T-helper 2 cell (primary cell): ENCODE measurements at places on chromosomes 6 and 20.

DNA sequence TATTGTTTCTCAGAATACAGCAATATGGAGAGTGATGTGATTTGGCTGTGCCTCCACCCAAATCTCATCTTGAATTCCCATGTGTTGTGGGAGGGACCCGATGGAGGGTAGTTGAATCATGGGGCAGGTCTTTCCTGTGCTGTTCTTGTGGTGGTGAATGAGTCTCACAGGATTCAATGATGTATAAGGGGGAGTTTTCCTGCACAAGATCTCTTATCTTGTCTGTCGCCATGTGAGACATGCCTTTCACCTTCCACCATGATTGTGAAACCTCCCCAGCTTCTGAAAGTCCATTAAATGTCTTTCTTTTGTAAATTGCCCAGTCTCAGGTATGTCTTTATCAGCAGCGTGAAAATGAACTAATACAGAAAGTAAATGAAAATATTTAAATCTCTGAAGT, 234.8 kb upstream of the TENT5A start:
- DNase-seq = no peak

- DNase-seq = no peak
These were observed 1028.6 kb upstream of the CITED2 start for GRCh38 chr6:140403020-140403419.

DNA sequence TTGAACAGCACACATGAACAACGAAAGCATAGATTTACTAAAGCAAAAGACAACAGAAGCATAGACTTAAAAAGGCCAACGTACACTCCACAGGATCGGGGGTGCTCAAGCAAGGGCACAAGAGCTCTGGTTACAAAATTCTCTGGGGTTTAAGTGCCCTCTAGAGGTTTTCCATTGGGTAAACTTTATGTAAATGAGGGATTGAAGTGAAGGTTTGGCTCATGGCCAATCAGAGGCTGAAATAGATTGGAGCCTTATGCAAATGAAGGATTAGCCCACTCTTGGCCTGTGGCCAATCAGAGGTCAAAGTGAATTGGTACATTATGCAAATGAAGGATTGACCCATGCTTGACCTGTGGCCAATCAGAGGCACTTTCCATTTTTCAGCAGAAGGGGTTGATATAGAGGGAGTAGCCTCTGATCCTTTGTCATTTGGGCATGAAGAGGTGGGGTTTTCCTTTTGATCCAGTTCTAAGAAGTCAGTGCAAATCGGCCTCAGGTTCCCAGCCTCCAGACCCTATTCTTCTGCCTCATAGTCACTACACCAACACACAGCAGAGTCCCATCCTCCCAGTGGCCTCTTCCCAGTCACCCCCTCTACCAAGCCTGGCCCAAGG, 244.9 kb downstream of the THBS2 start:
- DNase-seq = no peak

DNA sequence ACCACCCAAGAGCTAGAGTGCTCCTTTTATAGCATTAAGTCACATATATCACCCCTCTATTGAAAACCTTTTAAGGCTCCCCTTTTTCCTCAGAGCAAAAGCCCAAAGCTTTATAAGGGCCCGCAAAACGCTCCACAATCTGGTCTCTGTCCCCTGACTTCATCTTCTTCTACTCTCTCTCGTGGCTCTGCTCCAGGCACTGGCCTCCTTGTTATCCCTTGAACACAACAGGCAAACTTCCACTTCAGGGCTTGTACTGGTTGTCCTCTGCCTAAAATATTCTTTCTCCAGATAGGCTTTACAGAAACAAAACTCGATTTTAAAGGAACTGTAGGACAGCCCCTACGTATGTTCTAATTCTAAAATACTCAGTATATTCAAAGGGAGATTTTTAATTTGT, 44.0 kb upstream of the SPDEF start:
- DNase-seq = no peak

DNA sequence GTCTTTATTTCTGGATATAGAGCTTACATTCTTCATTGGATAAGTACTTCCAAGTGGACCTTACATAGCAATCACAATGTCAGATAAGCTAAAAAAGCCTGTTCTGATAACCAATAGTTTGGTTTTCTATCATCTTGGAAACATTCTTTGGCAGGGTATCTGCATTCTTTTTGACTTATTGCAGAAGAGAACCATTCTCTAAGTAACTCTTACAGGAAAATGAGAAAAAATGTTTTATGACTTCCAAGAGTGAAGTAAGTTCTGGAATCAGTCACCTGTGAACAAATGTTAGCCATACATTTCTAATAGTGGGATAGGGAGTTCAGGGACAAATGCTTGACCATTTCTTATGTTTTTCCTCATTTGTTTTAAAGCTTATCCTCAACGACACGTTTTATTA, 564.0 kb downstream of the CD109 start:
- DNase-seq = no peak

GRCh38 chr6:47495954-47496545, 18.5 kb downstream of the CD2AP start:
- DNase-seq = no peak

DNA sequence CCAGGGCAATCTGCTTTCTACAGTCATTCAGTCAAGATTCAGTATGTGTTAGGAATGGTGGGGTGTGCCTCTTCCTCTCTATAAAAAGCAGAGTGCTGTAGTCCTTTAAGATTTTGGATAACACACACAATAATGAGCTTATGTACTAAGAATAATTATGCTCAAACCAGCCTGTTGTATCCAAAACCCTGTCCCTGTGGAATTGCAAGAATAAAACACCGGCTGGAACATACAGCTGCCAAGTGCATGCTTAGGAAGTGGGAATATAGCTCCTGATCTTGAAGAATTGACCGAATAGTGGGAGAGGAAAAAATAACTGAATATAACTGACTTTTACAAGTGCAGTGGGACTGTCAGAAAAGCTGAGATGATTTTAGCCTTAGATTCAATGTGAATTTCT, 979 bp upstream of the MOCS1 start:
- DNase-seq = no peak

GRCh38 chr6:3991941-3992340, 87.0 kb downstream of the FAM217A start:
- DNase-seq = no peak

- no peak for DNase-seq
These were observed 38.2 kb downstream of the FAM184A start for GRCh38 chr6:119040229-119040628.

GRCh38 chr6:160039441-160039840, 70.6 kb downstream of the IGF2R start:
- DNase-seq = no peak

DNA sequence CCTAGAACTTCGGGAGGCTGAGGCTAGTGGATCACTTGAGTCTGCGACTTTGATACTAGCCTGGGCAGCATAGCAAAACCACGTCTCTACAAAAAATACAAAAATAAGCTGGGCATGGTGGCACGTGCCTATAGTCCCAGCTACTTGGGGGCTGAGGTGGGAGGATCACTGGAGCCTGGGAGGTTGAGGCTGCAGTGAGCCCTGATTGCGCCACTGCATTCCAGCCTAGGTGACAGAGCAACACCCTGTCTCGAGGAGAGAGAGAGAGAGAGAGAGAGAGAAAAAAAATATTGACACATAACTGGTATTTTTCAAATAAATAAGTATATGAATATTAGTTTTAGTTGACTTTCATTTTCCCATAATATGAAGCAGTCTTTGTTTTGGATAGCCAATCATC, 222.2 kb downstream of the BTBD9 start:
- no peak for DNase-seq

GRCh38 chr20:50108556-50109235, 4.3 kb downstream of the UBE2V1 start:
- DNase-seq = no peak

GRCh38 chr6:41413250-41413649, 77.8 kb downstream of the NCR2 start:
- no peak for DNase-seq

DNA sequence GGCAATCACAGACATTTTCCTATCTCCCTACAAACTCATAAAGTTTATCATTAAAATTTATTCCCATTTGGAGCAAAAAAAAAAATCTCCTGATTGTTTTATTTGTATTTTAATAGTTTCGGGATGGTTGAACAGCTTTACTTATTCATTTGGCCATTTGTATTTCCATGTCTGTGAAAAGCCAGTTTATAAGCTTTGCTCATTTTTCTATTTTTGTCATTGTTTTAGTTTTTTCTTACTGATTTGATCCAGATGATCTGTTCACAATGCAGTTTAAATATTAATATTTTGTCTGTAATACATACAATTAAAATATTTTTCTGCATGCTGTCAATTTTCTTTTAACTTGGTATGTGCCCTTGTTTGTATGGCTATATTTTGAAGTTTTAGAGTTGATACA, 65.2 kb upstream of the CCN2 start:
- DNase-seq = no peak

- DNase-seq = no peak
These were observed 58.2 kb downstream of the SPACA1 start for GRCh38 chr6:88105741-88106340.

DNA sequence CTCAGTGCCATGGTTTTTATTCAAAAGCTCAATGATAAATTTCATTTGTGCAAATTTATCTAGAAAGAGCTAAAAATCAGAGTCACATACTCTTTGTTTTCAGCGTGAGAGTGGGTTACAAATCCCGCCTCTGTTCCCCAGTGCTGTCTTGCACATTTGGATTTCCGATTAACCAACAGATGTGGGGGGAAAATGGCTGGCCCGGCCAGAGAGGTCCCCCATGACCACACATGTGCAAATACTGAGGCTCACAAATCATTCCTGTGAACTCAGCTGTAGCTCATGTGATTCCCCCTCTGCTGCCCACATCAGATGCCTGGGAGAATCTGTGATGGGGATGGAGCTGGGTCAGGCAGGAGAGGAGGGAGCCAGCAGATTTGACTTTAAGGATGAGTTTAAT, 168.7 kb downstream of the PAX1 start:
- DNase-seq = no peak

GRCh38 chr6:106773996-106774629, 144.7 kb downstream of the QRSL1 start:
- DNase-seq = no peak

- no peak for DNase-seq
These were observed 5.0 kb downstream of the CEP162 start for GRCh38 chr6:84222426-84222825.

DNA sequence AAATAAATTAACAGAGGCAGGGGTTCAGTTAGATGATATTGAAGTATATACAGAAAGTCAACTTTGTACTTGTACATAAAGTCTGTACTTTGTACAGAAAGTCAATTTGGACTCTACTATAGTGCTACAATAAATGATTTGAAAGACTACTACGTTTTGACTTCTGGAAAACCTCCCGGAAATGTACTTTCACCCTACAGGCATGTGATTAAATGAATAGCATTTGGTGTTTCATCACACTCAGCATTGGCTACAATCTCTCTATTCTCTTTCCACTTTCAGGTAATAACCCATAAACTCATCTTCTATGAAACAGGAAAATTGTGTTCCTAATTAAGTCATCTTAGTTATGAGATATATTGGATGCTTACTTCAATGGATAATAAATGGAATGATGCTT, 25.6 kb upstream of the MC3R start:
- no peak for DNase-seq

DNA sequence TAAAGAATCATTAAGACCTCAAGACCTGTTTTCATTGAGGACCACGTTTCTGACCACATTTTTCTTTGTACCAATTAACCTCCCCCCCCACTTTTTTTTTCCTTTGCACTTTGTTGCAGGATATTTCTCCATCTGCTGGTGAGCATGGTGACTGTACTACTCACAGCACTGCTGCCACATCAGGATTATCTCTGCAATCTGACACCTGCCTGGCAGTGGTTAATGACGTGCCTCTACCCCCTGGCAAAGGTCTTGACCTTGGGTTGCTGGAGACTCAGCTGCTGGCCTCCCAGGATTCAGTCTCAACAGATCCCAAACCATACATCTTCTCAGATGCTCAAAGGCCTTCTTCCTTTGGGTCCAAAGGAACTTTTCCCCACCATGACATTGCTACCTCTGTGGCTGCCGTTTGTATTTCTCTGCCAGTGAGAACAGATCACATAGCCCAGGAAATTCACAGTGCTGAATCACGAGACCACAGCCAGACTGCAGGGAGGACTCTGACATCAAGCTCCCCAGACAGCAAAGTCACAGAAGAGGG, 46.6 kb upstream of the EDN3 start:
- DNase-seq = peak; percentile 50

- peak; percentile 5 for DNase-seq
These were observed 18.7 kb downstream of the BTN3A1 start for GRCh38 chr6:26420688-26421171.

- no peak for DNase-seq
These were observed 78.4 kb downstream of the CDH4 start for GRCh38 chr20:61330441-61330840.

- DNase-seq = no peak
These were observed 55.0 kb upstream of the KCNK16 start for GRCh38 chr6:39377539-39377950.
